ENCODE measurements at places on chromosomes 2 and 18.
A peak's percentile ranks its signal among the peaks of the same experiment; 100 is the strongest.

DNA sequence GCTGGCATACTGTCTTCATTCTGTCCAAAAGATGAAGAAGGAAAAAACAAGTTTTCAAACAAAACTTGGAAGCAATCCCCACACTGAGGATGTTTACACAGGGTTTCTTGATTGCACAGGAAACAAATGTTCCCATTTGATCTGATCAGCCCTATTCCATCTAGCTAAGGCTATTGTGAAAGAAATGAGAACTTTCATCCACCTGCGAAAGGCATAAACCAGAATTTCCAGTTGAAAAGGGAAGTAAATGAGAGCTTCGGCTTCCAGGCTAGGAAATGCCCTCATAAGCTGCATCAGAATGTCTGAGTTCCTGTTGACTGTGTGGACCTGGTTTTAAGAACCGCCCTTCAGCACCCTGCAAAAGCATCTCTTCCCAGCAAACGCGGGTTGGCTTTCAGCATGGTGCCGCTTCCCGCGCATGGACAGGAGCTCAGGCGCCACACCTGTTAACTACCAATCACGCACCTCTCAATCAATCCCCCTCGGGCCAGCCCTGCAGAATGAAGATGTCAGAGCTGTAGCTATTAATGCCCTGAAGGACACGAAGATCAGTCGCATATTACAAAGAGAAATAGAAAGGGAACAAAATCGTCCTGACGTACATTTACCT, 850.4 kb downstream of the GALR1 start:
- DNase-seq: no peak

DNA sequence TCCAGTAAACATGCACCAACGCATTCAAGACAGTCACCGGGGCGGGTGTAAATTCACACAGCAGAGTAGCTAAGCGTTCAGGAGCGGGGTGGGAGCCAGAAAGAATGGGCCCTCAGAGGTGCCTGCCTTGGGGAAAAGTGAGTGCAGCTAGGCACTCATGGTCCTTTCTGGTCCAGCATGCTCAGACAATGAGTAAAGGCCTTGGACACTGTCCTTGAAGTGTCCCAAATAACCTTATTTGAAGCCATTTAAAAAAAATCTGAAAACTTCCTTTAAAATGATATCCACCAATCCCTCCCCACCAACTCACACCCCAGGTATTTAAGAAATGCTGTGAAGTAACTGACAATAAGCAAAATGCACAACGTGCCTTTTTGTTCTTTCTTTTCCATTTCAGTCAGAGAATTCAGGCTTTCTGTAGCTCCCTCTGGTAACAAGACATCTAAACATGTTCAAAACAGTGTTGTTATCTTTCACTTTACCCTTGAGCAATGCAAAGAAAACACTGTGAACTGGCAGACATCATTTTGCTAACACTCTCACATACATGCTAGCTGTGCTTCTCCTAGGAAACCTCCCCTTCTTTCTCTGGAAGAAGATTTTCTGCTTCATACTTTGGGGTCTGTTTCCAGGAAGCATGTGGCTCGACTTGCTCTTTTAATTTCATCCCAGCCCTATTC, 445.1 kb upstream of the SPRED2 start:
- DNase-seq: no peak

GRCh38 chr2:139790807-139791752, 1010.9 kb upstream of the NXPH2 start:
- DNase-seq: no peak

DNA sequence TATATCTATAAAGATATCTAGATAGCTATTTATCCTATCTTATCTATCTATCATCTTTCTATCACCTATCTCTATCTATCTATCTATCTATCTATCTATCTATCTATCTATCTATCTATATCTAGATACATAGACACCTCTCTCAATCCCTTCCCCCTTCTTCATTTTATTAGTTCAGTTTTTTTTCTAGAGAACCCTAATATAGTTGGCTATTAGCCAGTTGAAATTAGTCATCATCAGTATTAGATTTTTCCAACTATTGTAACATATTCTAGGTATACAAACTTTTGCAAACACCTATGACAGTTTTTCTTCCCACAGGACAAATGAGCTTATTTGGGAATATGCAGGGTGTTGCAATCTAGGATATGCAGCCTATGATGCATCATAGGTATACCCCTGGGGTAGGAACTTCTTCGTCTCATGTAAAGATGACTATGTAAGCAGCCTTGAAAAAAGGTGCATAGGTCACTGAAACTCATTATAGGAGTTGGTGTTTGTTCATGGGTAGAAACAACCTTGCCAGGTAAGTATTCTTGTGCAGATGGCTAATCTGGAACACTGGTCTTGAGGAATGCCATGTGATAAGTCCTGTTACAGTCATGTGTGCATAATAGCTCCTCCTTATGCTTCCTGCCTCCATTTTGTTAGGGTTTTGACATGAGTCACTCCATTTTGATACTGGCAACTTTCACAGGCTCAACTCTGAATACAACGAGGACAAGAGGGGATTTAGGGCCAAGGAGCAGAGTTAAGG, 160.7 kb upstream of the ZSWIM2 start:
- DNase-seq: no peak

DNA sequence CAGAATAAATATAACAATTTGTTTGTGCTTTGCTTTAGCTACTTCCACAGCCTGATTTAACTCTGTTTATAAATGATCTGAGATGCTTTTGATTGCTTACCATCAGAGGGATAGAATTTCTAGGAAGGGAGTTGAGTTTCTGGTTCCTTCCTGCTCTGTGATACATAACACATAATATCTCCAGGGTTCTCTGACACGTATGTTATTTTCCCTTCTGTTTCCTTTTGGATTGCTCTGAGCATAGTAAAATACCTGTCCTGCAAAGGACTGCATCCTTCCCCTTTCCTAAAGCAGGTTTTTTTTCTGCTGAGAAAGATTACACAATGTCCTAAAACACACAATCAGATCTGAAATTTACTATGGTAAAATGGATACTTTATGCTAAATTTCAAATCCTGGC, 76.1 kb downstream of the CABYR start:
- DNase-seq: no peak

- no peak for DNase-seq
Measured at GRCh38 chr2:223626716-223627115, 24.6 kb upstream of the SCG2 start.

GRCh38 chr2:235811446-235812184, 317.8 kb downstream of the AGAP1 start:
- DNase-seq: no peak

- DNase-seq: no peak
Measured at GRCh38 chr18:14943967-14944636, 196.1 kb downstream of the ANKRD30B start.

GRCh38 chr2:113697516-113697915, 58.9 kb downstream of the SLC35F5 start:
- no peak for DNase-seq

- peak; percentile 29 for DNase-seq
Measured at GRCh38 chr2:127176371-127177311, 43.5 kb downstream of the CYP27C1 start.

DNA sequence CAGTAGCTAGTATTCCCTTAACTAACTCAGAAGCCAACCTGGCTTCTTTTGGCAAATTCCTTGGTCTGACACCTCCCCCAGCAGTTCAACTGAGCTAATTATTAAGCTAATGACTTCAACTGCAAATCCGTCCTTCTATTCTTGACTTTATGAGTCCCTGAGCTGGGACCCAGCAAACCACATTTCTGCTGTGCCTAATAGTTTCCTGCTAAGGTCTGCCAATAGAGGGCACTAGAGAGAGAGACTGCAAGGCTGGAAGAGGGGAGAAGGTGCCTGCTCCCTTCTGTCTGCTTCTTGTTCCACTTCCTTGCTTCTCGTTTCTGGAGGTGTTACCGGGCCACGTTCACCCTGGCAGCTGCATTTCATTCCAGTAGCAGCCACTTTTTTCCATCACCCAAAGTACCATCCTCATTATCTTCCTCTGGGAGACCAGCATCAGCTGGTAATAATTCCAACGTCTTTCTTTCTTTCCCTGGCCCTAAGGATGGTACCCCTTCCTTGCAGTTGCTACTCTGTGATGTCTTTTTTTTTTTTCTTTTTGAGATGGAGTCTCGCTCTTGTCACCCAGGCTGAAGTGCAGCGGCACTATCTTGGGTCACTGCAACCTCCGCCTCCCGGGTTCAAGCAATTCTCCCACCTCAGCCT, 352.0 kb downstream of the TNS1 start:
- DNase-seq: no peak

DNA sequence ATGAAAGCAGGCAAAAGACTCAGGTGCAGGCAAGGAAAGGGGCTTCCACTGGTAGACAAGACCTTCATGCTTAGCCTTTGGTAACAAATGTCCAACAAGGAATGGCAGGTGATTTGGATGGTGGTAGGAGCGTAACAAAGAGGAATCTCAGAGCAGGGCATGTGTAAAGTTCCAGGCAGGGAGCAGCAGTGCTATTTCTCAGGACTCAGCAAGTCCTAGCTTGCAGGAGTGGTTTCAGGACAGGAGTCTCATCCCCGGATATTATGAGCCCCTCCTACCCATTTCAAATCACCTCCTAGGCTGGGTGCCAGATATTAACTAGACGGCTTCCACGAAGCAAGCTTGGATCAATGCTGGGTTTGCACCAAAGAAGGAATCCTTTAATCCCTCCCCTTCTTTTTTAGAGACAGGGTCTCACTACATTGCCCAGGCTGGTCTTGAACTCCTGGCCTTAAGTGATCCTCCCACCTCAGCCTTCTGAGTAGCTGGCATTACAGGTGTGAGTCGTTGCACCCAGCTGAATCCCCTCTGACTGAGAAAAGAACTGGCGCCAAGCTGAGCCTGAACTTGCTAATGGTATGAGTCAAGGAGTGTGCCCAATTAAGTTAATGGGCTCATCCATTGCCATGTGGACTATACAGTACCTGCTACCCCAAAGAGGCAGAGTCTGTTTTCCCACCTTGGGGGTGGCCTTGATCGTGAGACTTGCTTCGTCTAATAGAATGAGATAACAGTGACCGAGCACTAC, 190.3 kb downstream of the ARL4C start:
- DNase-seq: no peak

DNA sequence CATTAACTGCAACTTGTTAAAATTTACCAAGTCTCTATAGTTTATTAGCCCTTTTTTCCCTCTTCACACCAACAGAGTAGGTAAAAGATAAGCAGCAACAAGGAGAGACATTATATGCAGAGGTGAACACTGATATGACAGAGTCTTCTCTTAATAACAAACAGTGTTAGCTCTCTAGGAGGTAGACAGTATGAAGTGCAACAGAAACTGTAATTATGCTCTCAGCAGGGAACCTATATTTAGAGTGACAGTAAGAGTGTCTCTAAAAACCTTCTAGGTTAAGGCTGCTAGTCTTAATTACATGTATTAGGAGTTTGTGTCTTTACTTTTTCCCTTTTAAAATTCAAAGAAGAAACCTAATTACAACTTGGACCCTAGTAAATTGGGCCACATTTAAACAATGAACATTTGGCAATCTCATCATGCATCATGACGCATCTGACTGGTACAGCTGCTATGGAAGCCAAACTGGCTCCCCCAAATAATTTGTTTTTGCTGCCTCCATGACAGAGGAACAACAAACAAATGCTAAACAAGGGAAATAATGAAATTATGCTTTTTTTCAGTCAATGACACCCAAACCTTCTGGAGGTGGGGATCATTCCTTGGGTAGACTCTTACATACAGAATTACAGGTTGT, 69.9 kb upstream of the MMADHC start:
- DNase-seq: no peak

- peak; percentile 55 for DNase-seq
Measured at GRCh38 chr2:197191940-197192322, 118.6 kb downstream of the ANKRD44 start.

GRCh38 chr2:117199511-117199910, 615.0 kb upstream of the DDX18 start:
- no peak for DNase-seq

GRCh38 chr2:23563673-23564614, 179.0 kb downstream of the KLHL29 start:
- no peak for DNase-seq

GRCh38 chr2:11343650-11344341, 640 bp downstream of the ROCK2 start:
- peak; percentile 17 for DNase-seq

DNA sequence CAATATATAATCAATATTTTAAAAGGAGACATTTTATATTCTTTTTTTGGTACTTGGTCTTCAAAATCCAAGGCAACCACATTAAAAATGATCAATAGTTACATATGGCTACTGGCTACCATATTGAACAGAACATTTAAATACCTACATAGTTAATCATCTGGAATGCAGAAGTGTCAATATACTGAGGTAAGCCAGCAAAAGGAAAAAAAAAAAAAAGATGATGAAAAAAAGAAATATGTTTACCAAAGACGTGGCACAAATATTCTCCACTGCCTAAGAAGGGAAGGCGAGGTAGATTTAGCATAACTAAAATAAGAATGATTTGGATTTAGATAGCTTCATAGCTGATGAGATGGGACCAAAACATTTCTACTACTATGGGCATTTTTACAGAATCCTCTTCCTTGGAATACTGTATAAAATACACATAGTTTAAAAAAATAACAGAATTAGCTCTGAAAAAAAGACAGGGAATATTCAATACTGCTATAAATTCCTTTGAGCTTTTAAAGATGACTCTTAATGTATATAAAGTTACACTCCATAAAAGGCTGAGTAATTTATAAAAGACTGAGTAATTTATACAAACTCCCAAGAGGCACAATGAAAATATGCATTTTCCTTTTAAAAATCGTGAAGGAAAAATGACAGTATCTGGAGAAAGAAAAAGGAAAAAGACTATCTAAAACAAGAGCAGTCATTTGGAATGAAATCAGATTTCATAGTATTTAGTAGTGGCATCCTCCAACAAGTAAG, 63.5 kb downstream of the CDH2 start:
- DNase-seq: no peak

DNA sequence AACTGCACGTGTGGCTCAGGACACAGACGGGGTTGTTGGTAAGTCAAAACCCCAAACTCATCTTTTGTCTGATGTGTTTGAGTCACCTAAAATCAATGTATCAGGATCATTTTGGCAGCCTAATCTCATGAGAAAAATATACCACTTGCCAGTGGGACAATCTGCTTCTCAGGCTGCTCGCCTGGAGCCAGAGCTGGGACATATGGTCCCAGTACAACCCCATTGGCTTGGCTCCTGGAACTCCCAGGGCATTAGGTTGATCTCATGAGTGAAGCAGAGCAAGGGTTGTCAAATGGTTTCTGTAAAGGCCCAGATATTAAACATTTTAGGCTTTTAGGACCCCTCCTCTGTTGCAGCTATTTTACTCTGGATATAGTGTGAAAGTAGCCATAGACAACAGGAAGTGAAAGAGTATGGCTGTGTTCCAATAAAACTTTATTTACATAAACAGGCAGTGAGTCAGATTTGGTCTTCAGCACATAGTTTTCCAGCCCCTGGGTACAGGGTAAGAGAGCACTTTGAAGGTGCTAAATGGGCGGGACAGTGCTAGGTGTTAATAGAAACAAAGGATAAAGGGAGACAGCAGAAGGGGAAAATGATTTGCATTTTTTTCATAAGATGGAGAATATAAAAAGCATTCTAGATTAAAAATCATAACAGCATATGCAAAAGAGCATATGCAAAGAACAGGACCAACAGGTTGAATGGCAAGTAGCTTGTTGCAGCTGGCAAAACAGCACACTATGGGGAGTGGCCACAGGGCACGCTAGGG, 290.8 kb downstream of the KCNS3 start:
- no peak for DNase-seq

GRCh38 chr2:26400723-26401122, 997 bp upstream of the DRC1 start:
- DNase-seq: no peak

- no peak for DNase-seq
Measured at GRCh38 chr2:229160180-229160579, 110.9 kb downstream of the PID1 start.

GRCh38 chr18:76573325-76574025, 78.4 kb upstream of the ZNF516 start:
- no peak for DNase-seq

- DNase-seq: no peak
Measured at GRCh38 chr2:217703999-217704398, 298.8 kb downstream of the TNS1 start.
